ENCODE measurements at places on chromosomes 5 and 9. TPM values are rescaled to one million over a fixed set of nuclear protein-coding genes. Genes with fewer than 3 reads are reported as not detected.

- DNase-seq = no peak
- no peaks in the 10 kb centered on the region for H3K27me3 ChIP-seq
- peaks cover 3% of the 10 kb centered on the region for H3K36me3 ChIP-seq
- no peak overlapping the region for H3K27ac ChIP-seq
Measured at GRCh38 chr5:100590867-100591266, 55.7 kb downstream of the FAM174A start.

DNA sequence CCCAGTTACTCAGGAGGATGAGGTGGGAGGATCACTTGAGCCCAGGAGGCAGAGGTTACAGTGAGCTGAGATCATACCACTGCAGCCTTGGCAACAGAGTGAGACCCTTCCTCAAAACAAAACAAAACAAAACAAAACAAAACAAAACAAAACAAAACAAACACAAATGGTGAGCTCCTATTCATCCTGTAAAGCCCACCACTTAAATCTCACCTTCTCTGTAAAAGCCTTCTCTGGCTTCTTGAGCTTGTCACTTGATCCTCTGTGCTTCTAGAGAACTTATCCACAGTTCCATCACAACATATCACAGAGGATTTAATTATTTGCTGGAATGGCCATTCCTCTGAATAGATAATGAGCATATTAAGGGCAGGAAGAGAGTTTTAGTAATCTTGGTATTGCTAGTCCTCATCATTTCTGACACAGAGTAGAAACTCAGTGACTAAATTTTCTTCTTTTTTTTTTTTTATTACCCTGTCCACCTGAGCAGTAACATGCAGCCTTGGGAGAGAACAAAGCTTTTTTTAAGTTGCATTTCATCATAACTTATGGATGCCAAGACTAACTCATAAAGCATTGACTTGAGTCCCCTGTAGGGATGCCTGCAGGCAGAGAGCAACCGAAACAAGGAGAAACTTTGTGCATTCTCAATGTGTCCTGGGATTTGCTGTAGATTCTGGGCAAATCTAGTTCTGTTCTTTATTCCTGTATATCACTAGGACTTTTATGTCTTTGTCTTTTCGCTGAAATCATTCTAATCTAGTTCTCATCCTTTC, 13.0 kb upstream of the HSPA9 start:
- no peak overlapping the region for H3K27ac ChIP-seq
- no peak for DNase-seq
- no peaks in the 10 kb centered on the region for H3K36me3 ChIP-seq
- no peaks in the 10 kb centered on the region for H3K4me1 ChIP-seq
- peaks cover 18% of the 10 kb centered on the region for H3K27me3 ChIP-seq
- no peak overlapping the region for H3K4me3 ChIP-seq

GRCh38 chr5:136098176-136098575, 34.5 kb upstream of the SMAD5 start:
- DNase-seq = no peak
- H3K4me3 ChIP-seq = no peak overlapping the region
- no peaks in the 10 kb centered on the region for H3K36me3 ChIP-seq
- H3K27ac ChIP-seq = no peak overlapping the region
- H3K4me1 ChIP-seq = no peaks in the 10 kb centered on the region
- H3K27me3 ChIP-seq = peaks cover 38% of the 10 kb centered on the region

DNA sequence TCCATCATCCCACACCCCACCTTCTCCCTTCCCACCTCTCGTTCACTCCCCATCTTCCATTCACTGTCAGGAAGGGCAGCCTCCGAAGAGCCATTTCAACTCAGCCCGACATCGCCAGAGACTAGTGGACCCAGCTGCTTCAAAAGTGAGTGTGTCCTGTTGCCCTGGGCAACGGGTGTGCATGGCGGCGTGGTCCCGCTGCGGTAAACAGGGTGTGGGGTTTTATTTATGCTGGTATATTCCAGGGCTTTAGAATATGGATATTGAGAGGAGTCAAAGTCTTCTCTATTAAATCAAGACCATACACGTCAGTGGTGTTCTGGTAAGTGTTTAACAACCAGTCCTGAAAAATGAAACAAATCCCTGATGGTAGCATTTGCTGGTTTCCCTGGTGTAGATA, 274.5 kb downstream of the MAST4 start:
- peaks cover 3% of the 10 kb centered on the region for H3K4me1 ChIP-seq
- no peak overlapping the region for H3K4me3 ChIP-seq
- H3K27me3 ChIP-seq = peaks cover 29% of the 10 kb centered on the region
- DNase-seq = no peak

GRCh38 chr9:89564346-89564878, 40.4 kb upstream of the GADD45G start:
- no peak overlapping the region for H3K4me3 ChIP-seq
- peaks cover 3% of the 10 kb centered on the region for H3K36me3 ChIP-seq
- H3K27me3 ChIP-seq = peaks cover 21% of the 10 kb centered on the region
- peaks cover 5% of the 10 kb centered on the region for H3K4me1 ChIP-seq

The MOB3B gene
- total RNA-seq = 0.29 TPM

The TSSK1B gene
- not detected for total RNA-seq

- no peak overlapping the region for H3K4me3 ChIP-seq
- H3K27me3 ChIP-seq = peaks cover 17% of the 10 kb centered on the region
- no peak overlapping the region for H3K27ac ChIP-seq
- no peaks in the 10 kb centered on the region for H3K4me1 ChIP-seq
- no peak for DNase-seq
Measured at GRCh38 chr9:86925686-86926085, 21.6 kb downstream of the GAS1 start.

GRCh38 chr5:66814146-66814991, 218.2 kb downstream of the MAST4 start:
- peaks cover 5% of the 10 kb centered on the region for H3K27me3 ChIP-seq
- DNase-seq = peak; percentile 76
- no peak overlapping the region for H3K4me3 ChIP-seq
- H3K4me1 ChIP-seq = peaks cover 34% of the 10 kb centered on the region
- no peak overlapping the region for H3K27ac ChIP-seq

The CCIN gene
- total RNA-seq = not detected

The CCNI2 gene
- 16.7 TPM for total RNA-seq

DNA sequence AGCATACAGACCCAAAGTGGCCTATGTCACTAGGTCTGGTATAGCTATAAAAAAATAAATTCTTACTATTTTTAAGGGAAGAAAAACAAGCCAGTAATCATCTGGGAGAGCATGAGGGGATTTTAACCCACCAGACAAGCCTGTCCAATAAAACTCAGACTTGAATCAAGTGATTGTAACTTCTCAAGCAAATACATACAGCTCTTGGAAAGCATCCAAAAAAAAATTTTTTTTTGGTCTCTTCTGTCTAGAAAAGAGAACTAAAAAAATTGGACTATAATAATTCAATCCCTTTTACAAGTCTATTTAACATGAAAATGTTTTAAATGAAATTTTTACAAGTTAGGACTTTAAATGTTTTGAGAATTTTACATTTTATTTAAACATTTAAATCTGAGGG, 61.7 kb downstream of the FBXL17 start:
- H3K4me3 ChIP-seq = no peak overlapping the region
- H3K27me3 ChIP-seq = no peaks in the 10 kb centered on the region
- no peak overlapping the region for H3K27ac ChIP-seq
- no peaks in the 10 kb centered on the region for H3K4me1 ChIP-seq

The ZFP2 gene
- 0.19 TPM for total RNA-seq

- no peak overlapping the region for H3K27ac ChIP-seq
- no peaks in the 10 kb centered on the region for H3K36me3 ChIP-seq
- H3K4me1 ChIP-seq = no peaks in the 10 kb centered on the region
- DNase-seq = no peak
Measured at GRCh38 chr9:88196142-88196790, 58.0 kb upstream of the SPATA31C2 start.

DNA sequence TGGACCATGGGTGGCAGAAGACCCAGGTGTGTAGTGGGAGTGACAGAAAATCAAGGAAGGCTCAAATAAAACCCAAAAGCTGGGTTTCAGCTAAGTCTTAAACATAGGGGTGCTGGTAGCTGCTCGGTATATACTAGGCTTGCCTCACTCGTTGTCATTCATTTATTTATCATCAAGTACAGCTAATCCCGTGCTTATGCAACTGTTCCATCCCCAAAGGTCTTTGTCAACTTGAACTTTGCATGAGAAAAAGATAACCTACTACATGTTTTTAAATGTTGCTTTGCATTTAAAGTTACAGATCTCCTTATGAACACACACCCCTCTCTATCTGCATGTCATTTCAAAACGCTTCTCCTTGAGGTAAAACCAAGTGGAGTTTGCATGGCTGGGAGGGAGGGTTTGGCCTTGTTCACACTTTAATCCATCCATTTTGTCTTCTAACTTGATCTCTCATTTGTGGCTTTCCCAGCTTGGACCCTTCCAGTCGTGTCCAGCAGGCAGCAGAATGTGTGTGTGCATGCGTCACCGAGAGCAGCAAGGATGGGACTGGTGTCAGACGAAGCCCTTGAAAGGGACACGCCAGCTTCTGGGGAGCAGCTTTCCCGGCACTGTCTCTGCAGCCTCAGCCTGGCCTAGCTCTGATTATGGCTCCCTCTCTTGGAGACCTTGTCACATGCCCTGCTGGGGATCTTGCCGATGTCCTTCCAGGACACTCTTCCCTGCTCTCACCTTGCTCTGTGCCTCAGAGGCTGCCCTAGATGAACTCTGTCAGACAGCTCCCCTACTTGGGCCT, 133.5 kb downstream of the GADD45G start:
- H3K4me3 ChIP-seq = no peak overlapping the region
- no peak overlapping the region for H3K27ac ChIP-seq
- H3K4me1 ChIP-seq = peaks cover 61% of the 10 kb centered on the region
- no peaks in the 10 kb centered on the region for H3K27me3 ChIP-seq

The CACNA1B gene
- not detected for total RNA-seq

- no peak for DNase-seq
- no peaks in the 10 kb centered on the region for H3K4me1 ChIP-seq
- peaks cover under 1% of the 10 kb centered on the region for H3K27me3 ChIP-seq
- no peaks in the 10 kb centered on the region for H3K36me3 ChIP-seq
- no peak overlapping the region for H3K4me3 ChIP-seq
Measured at GRCh38 chr5:10459080-10460055, 17.7 kb downstream of the ROPN1L start.

DNA sequence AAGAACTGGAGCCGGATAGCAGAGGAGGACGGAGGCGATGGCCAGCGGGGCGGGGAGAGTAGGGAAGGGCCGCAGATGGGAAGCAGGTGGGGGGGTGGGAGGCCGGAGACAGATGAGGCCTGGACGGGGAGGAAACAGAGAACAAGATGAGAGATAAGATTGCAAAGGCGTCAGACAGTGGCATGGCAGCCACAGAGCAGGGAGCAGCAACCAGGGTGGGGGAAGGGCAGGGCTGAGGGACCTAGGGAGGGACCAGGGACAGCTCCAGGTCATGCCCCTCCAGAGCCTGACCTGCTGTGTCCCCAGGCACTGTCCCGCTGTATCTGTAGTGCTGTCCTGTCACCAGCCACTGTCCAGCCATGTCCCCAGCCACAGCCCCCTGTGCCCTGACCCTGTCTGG, 49.6 kb upstream of the LMX1B start:
- no peak for DNase-seq
- H3K27ac ChIP-seq = no peak overlapping the region
- peaks cover 52% of the 10 kb centered on the region for H3K27me3 ChIP-seq
- H3K4me3 ChIP-seq = no peak overlapping the region
- H3K4me1 ChIP-seq = no peaks in the 10 kb centered on the region
- no peaks in the 10 kb centered on the region for H3K36me3 ChIP-seq

DNA sequence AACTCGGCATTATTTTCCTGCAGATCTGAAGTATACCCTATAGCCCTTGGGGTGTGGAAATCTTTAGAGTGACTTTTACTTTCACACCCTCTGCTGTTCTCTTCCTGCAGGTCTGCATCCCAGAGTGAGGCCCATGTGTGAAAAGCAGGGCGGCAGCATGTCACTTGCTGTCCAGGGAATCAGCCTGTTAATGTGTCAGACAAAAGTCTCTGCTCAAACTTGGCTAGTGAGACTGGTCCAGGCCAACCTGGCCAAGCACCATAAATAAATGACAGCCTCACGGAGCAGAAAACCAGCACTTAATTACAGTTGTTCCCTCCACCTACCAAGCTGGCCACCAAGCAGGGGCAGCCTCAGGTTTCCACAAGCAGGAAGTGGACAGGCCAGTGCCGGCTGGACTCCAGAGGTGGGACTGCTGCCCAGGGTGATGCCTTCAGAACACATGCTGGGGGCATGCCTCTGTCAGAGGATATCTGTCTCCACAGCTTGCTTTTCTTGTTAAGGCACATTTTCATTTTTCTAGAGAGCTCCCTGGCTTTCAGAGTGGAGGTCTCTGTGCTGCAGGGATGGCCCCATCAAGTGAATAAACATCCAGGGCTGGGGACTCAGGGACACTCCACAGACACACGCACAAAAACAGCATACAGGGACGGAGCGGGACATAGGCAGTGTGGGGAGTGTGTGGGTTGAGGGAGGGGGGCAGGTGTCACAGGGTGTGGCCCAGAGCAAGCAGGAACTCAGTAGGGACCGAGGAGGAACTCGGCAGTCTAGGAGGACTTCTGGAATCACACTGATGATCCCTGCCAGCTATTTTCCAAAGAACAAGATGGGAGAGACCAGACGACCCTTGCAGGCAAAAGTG, 243.8 kb upstream of the IRX1 start:
- peak; percentile 23 for DNase-seq
- H3K36me3 ChIP-seq = no peaks in the 10 kb centered on the region
- H3K27me3 ChIP-seq = no peaks in the 10 kb centered on the region
- H3K4me3 ChIP-seq = no peak overlapping the region
- H3K27ac ChIP-seq = no peak overlapping the region

DNA sequence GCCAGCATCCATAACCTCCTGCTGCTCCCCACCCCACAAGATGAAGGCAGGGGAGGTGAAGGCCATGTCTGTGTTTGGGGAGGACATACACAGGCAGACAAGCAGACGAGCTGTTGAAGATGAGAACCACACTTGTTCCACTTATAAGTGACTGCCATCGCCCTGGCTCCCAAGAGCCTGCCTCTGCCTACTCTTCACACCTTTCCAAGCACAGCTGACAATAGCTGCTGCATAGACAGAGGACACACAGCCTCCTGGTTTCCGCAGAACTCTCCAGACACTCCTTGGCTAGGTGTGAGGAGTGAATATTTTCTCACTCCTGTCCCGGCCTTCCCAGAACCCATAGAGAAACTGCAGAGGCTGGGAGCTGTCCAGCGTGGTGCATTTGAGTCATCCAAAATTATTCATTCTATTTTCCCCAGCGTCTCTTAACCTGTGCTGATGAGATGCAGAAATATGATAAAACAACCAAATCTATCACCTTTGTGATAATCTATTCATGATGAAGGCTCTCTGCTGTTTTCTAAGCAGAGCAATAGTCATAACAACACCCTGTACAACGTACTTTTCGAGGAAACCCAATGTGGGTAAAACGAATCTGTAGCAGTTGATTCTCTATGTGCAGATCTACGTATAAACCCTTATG, 24.7 kb downstream of the KLF9 start:
- no peaks in the 10 kb centered on the region for H3K27me3 ChIP-seq
- no peak overlapping the region for H3K4me3 ChIP-seq
- peaks cover 24% of the 10 kb centered on the region for H3K4me1 ChIP-seq
- DNase-seq = no peak
- H3K27ac ChIP-seq = no peak overlapping the region

Data from activated CD8-positive, alpha-beta memory T cell treated with anti-CD3 and anti-CD28 coated beads, Interleukin-2, amount 10 ng/mL, durations not matched to agents 7 days and 5 days (primary cell).